ENCODE measurements at places on chromosomes 7 and 10.

DNA sequence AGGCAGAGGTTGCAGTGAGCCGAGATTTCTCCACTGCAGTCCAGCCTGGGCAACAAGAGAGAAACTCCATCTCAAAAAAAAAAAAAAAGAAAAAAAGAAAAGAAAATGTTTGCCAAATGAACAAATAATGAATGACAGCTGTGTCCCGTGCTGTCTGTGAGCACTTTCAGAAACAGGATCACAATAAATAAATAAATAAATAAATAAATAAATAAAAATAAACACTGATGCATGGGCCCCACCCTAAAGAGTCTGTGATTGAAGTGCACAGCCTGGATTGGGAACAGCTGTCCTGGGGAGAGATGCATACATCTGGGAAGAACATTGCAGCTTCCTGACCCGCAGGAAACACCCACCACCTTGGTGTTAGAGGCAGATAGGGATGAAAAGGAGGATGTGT, 123.6 kb downstream of the NPTX2 start:
- no peak for DNase-seq

- DNase-seq: no peak
Measured at GRCh38 chr7:148380596-148381419, 209.8 kb upstream of the C7orf33 start.

GRCh38 chr7:7263297-7264230, 81.2 kb downstream of the C1GALT1 start:
- DNase-seq: no peak

DNA sequence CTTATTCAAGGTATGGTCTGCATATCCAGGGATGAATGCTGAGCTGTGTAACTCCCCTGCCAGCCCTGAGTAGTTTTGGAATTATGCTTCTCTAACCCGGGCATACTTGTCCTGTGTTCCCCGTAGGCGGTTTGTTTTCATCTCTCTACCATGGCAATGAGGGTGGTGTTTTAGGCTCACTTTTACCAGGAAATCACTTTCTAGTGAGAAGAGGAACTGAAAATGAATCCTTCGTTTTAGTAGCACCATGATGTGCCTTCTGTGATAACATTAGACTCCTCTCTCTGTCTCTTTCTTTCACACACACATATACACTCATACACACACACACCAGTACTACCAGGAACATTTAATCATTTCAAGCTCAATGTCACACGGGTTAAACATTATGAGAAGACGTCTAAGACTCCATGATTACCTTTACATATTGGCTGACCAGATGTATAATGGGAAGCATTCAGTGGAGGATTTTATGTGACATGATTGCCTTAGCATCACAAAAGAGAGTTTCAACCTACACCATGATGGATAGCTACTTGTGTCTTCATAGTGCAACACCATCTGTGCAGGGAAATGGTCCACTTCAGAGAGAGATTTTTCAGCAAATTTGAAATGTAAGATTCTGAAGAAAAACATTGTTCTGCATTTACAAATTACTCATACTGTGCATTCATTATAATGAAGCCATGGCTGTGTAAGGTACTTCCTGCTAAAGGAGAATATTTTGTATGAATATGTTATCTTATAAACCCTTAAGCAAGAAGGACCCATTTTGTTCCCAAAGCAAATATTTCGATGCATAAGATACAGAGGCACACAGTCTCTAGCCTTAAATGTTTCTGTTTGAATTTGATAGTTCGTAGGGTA, 31.0 kb upstream of the PFKP start:
- peak; percentile 87 for DNase-seq

DNA sequence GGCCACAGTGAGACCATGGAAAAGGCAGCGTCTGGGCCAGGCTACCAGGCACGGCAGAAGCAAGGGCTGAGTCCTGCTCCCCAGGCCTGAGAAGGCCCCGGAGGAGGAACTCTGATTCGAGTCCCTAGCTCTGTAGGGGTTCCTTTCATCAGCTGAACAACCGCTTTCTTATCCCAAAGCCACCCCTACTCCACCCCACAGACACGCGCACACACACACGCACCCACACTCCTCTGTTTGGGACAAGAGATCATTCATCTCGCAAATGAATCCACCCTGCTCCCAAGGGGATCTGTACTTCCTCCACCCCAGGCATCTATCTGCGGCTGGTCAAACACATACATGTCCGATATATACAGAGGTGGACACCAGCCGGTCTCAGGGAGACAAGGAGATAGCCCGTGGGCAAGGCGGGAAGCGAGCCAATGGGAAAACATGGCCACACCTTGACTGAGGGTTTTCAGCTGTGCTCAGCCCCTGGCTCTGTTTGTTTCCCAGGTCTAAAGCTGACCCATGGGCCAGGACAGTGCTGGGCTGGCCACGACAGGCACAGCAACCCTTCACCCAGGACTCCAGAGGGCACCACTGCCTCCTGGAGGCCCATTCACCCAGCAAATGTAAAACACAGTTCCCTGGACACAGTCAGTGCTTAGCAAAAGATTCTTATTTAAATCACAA, 7.3 kb downstream of the ZCCHC24 start:
- DNase-seq: no peak

DNA sequence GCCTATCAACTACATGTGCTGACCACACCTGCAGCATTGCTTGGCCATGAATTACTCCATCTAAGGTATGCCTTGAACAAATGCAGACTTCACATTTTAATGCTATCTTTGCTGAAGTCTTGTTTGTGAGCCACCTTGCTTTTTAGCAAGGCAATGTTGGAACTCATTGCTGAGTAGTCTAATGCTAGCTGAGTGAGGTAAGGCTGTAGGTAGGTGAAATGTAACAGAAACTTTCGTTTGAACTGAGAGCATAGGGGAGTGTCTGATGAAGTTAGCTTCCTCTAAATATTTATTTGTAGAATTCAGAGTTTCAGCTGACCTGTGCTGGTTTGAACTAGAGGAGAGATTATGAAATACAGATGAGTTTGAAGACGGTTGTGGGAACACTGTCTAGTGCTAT, 238.5 kb downstream of the SEMA3A start:
- no peak for DNase-seq

DNA sequence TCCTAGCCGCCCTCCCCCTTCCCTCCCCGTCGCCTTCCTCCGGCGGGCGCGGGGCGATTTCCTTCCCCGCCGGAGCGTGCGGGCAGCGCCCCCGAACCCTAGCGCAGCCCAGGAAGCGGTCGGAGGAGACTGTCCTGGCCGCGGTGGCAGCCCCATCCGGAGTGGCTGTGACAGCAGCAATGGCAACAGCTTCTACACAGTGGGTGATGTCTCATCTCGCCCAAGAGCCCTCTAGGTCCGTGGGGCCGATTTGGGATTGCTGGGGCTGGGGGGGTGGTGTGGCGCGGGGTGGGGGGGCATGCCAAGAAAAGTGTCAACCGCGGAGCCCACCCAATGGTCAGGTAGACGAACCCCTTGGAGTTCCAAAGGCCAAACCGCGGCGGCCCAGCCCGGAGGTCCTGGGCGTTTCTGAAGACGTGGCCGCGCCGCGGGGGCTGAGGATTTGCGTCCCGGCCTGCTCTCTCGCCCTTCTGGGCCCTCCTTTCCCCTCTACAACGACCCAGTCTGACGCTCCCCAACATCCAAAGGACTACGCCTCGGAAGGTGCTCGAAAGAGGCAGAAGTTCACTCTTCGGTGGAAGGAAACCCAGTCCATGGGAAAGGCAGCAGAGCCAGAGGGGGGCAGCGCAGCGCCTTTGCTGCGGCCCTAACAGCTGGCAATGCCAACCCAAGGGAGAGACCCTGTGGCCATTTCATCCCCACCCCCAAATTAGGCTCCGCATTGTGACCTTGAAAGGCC, 603 bp upstream of the TWIST1 start:
- no peak for DNase-seq

DNA sequence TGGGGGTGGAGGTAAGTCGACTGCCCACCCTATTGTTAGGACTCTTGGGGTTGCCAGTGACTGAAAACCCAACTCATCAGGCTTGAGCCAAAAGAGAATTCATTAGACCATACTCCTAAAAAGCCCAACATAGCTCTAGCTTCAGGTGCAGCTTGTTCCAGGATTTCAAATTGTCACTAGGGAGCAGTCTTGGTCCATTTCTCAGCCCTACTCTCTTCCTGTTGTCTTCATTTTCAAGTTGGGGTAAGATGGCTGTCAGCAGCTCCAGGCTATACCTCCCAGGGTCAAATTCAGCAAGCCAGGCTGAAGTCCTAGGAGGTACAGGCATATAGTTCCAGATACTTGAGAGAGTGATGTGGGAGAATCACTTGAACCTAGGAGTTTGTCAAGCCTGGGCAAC, 14.9 kb upstream of the COL13A1 start:
- peak; percentile 39 for DNase-seq

- DNase-seq: no peak
Measured at GRCh38 chr7:3861941-3862340, 560.9 kb downstream of the SDK1 start.

DNA sequence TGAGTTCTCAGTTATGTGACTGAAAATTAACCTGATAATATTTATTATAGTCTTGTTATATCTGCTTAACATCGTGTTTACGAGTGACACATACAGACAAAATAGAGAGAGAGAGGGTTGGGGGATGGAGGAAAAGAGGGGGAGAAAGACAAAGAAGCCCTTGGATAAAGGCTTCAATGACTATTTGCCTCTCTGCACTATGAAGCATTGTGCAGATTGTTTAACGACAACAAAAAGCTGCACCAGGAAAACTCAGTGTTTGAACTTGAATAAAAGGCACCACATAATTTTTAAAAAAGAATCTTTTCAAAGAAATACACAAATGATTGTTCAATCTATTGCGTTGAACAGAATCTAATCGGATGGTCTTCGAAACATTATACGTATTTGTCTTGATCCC, 27.8 kb downstream of the MAGI2 start:
- DNase-seq: no peak

DNA sequence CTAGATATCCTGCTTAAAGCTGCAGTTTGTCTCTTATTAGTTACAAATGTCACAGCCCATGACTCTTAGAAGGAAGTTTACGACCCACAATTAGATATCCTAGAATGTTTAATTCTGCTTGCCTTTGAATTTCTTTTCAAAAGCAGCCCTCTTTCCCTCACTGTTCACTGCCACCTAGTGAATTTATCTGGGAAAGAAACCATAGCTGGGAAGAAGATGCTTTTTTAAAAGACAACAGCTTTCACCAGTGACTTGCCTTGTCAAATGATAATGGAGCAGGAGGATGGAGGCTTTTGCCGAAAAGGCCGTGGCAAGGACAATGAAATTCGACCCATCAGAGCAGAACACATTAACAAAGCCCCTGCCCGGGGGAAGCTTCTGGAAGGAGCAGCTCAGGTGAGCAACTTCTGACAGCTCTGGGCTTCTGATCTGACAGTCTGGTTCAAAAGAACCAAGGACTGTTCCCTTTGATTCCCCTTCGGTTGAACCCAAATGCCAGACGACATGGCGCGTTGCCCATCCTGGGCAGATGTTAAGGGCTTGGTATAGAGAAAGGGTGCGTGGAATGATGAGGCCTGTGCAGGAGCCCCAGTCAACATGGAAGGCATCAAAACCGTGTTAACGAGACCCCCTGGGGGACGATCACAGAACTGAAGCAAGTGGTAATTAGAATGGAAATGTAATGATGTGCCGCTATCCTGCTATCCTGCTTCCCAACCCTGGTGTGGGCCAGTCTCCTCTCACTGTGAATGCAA, 236.8 kb downstream of the FRMD4A start:
- no peak for DNase-seq

- DNase-seq: no peak
Measured at GRCh38 chr10:115023715-115024114, 69.5 kb upstream of the ATRNL1 start.

DNA sequence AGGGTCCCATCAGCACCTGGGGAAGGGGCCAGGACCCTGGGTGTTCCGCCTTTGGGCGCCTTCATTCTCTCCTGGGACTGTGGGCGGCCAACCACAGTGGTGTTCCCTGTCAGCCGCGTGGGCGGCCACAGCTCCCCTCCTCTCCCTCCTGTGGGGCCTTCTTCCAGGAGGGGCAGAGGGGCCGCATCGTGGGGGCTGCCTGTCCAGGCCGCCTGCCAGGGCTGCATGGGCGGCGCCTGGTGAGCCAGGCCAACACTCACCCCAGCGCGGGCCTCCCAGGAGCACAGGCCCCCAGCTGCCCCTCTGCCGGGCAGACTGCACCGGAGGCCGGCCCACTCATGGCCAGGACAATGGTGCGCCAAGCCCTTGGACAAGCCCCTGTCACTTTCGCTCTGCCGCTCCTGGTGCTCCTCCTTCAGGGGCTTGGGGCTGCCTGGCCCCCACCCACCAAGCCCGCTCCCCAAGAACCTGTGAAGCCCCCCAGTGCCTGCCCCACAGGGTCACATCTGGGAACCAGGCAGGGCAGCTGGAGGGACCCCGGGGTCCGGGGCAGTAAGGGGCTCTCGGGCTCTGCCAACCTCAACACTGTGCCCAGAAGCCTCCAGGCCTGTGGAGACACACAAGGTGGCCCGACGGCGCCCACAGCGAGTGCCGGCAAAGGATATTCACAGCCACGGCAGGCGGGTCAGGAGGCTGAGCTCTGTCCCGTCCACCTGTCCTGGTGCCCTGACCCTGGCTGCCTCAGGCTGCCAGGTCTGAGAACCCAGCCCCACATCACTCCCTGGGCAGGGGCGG, 42.8 kb downstream of the AP5Z1 start:
- DNase-seq: no peak

DNA sequence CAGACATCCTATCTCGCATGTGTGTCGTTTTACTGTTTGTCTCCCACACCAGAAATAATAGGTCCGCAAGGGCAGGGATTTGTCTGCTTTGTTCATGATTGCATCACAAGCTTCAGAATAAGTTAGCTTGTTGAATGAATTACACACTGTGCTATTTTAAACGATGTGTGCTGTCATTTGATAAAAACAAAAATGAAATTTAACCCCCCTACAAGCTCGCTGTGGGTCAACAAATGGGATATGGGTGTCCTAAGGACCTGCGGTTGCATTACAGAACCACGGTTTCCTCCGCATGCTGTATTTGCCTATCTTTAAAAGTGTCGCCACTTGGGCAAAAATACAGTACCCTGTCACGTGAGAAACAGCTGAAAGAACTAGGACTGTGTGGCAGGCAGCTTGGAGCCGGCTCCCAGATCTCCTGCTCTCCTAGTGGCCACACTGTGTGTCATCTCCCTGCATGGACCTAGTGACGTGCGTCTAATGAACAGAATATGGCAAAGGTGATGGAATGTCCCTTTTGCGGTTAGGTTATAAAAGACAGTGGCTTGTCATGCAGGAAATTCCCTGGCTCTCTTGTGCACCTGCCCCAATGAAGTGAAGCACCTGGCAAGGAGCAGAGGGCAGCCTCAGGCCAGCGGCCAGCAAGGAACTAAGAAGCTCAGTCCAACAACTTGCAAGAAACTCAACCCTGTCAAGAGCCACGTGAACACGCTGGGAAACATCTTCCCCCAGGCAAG, 32.9 kb upstream of the CRYGN start:
- DNase-seq: no peak
